Ovary (tissue), 10 donors: ENCODE measurements at places on chromosomes 1 and 21.

GRCh38 chr1:30838996-30839395 is 69.6 kb downstream of the SDC3 start:
- DNase-seq = no peak

GRCh38 chr1:3026581-3027391 is 5.5 kb downstream of the ACTRT2 start:
- DNase-seq = peak; percentile 1

DNA sequence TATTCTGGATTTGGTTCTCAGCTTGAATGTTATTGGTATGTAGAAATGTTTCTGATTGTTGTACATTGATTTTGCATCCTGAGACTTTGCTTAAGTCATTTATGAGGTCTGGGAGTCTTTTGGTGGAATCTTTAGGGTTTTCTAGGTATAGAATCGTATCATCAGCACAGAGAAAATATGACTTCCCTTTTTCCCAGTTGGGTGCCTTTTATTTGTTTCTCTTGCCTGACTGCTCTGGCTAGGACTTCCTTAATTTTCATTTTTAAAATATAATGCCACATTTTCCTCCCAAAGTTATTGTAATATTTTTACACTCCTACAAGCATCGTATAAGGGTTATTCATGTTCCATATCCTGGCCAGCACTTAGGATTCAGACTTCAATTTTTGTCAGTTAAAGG is 111.1 kb downstream of the FNBP1L start:
- DNase-seq = no peak

- no peak for DNase-seq
Observed at GRCh38 chr1:82423174-82423815, 622.6 kb downstream of the ADGRL2 start.

- DNase-seq = no peak
Observed at GRCh38 chr1:99306644-99307043, 42.4 kb downstream of the PLPPR4 start.

DNA sequence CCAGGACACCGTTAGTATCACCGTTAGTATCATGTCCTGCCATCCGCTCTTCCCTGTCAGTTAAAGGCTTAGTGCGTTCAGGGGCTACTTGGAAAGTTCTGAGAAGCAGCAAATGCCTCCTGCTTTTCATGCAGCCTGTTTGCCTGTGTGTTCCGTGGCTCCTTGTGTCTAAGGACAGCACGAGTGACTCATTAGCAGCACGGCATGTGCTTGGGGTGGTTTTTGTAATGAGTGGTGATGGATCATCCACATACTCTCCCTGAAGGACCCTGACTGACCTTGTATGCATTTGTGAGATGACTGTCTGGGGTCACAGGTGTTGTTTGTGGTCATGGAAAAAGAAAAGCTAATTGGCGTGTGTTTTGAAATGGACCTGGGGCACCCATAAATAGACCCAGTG is 221.9 kb downstream of the PBX1 start:
- no peak for DNase-seq

- no peak for DNase-seq
Observed at GRCh38 chr1:99956755-99957154, 13.0 kb upstream of the SLC35A3 start.

GRCh38 chr21:42364304-42364865 is 1.9 kb downstream of the TFF1 start:
- no peak for DNase-seq

DNA sequence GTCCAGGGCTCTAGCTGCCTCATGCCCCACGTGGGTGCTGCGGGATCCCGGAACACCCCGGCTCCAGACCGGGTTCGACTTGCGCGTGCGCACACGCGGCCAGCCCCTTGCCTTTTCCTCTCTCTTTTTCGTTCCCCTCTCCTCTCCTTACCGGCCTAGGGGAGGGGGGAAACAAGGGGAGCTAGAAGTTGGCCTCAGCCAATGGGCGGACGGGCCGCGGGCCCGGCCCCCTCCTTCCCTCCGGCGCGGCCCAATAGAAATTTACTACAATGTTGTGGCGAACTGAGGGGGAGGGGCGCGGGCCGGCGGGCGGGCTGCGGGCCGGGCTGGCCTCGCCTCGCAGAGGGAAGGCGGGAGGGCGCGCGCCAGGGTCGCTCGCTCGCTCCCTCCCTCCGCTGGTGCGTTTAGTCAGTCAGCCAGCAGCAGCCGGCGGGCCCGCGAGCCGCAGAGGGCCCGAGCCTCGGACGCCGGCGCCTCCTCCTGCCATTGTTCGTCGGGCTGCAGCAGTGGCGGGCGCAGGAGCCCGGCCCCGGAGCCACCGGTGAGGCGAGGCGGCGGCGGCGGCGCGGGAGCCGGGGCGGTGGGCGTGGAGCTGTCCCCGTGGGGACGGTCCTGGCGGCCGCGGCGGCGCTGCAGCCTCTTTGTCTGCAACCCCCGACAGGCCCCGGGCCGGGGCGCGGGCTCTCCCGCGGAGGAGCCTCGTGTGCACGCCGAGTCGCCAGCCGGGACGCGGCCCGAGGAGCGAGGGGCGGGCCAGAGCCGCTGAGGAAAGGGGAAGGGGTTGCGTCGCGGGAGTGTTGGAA is at the start of gene EPB41:
TSS of gene EPB41 (plus strand) at position 342 of the 803 bp plus-strand sequence. CDS start 72,869 bp downstream, outside the sequence.
- DNase-seq = peak; percentile 94

DNA sequence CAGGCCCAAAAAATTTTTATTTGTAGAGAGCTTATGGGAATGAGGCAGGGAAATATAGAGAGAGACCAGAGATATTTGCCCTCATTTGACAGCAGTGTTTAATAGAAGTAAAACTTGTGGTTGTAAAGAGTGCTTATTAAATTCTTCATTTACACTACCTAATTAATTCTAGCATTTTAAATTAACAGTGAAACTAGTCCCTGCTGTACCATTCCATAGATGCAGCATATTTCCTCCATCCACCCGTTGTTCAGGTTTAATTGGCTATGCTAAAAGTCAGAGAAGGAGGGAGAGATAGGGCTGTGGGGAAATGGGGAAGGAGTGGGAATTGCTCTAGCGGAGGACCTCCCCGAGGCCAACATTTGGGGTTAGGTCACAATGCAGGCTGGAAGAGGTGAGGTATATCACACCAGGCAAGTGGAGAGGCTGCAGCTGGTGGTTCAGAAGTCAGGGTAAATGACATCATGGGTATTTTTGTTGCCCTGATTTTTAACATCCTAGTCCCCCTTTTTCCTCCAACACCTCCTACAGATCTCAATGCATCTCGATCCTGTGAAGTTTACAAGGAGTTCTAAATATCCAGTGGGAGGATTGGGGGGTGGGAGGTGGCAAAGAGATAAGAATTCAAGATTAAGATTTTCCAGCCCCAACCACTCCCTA is 38.6 kb downstream of the ELAVL4 start:
- no peak for DNase-seq

DNA sequence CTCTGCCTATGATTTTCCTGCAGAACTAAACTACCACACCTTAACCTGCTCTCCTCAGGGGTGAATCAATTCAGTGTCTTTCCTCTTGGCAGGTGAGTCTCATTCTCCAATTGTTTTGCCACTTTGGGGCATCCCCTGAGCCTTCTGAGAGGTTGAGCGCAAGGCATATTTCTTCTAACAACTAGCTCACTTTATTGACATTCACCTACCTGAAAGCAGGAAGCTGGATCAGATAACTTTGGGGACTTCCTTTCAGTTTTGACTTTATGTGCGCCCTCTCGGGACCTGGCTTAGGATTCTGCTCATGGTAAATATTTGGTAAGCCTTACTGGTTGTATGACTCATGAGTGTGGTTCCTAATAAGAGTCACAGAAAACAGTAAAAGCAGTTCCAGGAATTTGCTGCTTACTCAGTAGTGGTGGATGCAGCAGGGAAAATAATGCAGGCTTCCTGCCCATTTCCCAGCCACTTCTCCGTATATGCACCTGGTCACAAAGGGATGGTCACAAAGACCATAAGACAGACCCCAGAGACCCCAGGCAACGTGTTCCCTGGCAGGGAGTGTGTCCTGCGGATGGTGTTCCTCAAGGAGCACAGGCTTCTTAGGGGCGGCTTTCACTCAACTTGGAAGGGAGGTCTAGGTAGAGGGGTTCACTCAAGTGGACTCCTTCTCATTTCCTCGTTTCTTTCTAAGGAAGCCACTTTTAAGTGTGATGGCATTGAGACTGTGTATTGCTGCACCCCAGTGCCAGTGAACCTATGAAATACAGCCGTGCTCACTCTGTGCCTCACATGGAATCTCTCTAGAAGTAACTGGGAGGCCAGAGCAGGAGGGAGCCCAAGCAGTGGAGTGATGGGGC is 22.0 kb upstream of the BATF3 start:
- DNase-seq = no peak

- no peak for DNase-seq
Observed at GRCh38 chr1:112358061-112358770, 37.8 kb upstream of the CTTNBP2NL start.

DNA sequence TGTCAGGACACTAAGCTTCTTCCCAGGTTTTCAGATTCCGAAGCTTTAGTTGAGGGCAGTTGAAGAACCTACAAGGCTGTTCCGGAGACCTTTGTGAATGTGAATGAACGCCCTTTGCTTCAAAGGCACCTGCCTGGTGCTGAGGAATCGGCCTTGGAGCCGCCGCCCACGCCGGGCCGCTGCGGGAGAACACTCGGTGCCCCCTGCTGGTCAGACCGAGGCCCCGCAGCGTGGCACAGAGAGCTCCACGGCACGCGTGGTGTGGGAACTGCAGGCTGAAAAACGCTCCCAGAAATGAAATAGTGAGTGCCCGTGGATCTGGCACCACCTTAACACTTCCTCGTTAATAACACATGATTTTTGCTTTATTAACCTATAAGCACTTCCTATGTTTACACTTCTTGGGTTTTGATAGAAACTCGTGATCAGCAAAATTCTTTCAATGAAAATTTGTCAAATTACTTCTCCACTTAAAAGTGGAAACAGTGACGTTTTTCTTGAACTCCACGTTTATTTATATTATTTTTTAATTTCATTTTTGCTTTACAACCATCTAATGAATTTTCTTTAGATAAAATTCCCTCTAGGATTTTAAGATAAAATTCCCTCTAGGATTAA is 460.6 kb downstream of the DSCAM start:
- no peak for DNase-seq
